ENCODE measurements at places on chromosomes 2 and 18.

GRCh38 chr2:122680662-122681061, 925.2 kb downstream of the TSN start:
- no peak for DNase-seq

DNA sequence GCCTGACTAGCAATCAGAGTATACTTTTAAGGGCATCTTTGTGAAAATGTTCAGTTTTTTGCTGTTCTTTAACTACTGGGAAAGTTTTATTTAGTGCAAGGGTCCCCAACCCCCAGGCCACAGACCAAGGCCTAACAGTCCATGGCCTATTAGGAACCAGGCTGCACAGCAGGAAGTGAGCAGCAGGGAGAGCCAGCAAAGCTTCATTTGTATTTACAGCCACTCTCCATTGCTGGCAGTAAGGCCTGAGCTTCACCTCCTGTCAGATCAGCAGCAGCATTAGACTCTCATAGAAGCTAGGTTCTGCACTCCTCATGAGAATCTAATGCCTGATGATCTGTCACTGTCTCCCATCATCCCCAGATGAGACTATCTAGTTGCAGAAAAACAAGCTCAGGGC, 17.1 kb upstream of the NR4A2 start:
- DNase-seq: no peak

- DNase-seq: no peak
Observed at GRCh38 chr18:68438983-68439382, 275.9 kb downstream of the TMX3 start.

GRCh38 chr18:32049393-32050171, 31.0 kb downstream of the RNF125 start:
- no peak for DNase-seq

DNA sequence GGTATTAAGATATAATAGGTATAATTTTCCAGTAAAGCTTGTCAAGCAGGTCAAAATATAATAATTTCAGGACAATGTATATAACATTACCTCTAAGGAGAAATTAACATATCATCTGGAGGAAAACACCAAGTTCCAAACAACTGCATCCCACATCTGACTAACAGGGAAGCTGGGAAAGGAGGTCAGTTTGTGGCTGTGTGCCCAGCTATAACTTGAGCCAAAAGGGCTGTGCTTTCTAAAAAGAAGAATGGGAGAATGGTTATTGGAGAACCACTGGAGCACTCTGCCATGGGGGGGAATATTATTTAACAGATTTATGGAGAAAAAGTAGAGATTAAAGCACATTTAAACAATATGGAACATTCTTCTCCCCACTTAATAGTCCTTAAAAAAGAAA, 390.6 kb upstream of the PKDCC start:
- no peak for DNase-seq

Measured in left lobe of liver (tissue), 2 donors.